ENCODE measurements at places on chromosomes 16 and 17.
A peak's percentile ranks its signal among the peaks of the same experiment; 100 is the strongest.

DNA sequence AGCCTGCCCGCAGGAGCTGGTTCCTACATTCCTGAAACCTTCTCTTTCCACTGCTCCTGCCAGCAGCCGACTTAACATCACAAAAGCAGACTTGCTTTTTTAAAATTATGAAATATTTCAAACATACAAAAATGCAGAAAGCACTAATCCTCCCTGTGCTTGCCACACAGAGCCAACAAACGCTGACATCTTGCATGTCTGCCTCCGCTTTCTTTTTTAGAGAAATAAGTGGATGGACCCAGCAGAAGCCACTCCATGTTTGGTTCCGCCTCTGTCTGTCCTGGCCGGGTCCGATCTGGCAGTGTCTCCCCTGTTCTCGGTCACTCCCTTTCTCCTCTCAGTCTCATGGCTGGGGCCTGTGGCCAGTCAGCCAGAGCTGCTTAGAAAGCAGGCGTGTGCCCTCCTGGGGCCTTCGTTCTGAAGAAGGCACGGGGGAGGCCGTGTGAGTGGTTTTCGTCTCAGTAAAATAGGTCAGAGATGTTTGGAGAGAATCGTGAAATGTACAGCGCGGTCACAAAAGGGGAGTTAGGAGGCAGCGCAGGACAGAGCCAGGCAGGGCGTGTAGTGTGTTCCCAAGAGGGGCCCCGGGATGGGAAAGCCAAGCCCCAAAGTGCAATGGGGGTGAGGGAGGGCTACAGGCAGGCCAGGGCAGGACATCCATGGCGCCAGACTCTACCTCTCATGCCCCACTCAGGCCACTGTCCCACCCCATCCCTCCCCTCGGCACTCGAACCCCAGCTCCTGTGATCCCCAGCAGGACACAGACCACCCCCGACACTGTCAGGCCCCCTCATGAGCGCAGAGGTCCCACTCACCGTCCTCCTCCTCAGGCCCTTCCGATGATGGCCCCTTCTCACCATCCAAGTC, 23.2 kb downstream of the MXRA7 start:
- no peak for DNase-seq

GRCh38 chr17:42422412-42422957, 571 bp downstream of the CAVIN1 start:
- DNase-seq = no peak

- DNase-seq = no peak
Measured at GRCh38 chr16:11009027-11009755, 64.8 kb downstream of the CLEC16A start.

GRCh38 chr16:2774161-2774891, 2.8 kb downstream of the ELOB start:
- DNase-seq = no peak

- DNase-seq = no peak
Measured at GRCh38 chr16:84557504-84557903, 53.0 kb upstream of the MEAK7 start.

- DNase-seq = no peak
Measured at GRCh38 chr17:63120406-63120805, 154.4 kb downstream of the TANC2 start.

DNA sequence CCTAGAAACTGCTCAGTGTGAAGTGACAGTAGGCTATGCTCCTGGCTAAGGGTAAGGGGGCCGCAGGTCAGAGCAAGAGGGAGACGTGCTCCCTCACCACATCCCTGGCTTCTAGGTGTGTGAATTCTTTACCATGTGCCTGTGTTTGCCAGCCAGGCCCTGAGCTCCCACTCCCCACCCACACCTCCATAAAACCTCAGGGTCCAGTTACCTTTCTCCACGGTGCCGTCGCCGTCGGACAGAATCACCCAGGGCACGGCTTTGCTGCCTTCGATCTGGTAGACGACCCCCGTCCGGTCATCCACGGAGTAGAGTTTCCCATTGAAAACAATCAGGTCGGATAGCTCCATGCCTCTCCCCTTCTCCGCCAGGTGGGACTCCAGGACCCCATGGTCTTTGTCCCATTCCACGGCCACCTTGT, 12.8 kb downstream of the CANT1 start:
- no peak for DNase-seq

DNA sequence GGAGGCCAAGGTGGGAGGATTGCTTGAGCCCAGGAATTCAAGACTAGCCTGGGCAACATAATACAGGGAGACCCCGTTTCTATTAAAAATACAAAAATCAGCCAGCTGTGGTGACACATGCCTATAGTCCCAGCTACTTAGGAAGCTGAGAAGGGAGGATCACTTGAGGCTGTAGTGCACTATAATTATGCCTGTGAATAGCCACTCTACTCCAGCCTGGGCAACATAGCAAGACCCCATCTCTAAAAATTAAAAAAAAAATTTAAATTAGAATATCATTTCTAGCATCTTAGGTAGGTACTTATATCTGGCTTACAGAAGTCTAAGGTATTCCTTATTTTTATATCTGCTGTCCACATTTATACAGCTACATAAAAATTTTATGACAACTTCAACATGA, 7.5 kb upstream of the SMG8 start:
- DNase-seq = no peak

GRCh38 chr16:62543516-62543915, 507.3 kb upstream of the CDH8 start:
- DNase-seq = no peak

GRCh38 chr16:84718-85406, 6.8 kb downstream of the MPG start:
- no peak for DNase-seq

DNA sequence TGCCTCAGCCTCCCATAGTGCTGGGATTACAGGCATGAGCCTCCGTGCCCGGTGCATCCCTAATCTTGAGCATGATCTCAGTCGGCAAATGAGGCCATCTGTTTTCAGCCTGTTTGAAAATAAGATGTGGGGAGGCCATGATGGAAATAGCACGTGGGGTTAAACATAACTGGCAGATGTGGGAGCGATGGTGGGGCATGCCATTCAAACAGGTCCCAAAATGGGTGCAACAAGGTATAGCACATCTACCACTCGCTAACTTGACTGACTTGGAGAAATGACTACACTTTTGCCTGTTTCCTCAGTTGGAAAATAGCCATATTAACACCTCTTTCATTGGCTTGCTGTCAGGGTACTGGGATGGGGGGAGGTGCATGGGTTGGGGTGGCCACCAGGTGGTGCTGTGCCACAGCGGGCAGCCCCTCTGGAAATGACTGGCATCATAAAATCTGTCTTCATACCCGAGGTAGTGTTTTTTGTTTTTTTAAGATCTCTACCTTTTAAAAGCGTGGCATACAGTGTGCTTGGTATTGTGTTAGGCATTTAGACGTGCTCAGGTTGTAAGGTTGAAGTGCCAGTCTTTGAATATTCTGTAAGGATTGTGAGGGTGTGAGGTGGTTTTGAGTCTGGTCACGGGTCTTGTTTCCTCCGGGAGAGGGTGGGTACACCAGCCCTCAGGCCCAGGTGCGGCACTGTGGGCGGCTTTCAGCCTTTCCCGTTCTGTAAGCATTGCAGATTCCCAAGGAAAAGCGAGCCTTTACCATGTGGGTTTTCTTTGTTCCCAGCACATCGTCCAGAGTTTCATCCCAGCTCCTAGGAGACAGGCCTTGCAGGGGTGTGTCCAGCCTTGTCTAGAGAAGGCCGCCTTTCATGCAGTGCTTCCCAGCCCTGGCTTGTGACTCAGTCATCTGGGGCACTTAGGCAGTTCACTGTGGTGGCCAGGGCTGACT, 2.9 kb upstream of the TTYH2 start:
- peak; percentile 50 for DNase-seq

DNA sequence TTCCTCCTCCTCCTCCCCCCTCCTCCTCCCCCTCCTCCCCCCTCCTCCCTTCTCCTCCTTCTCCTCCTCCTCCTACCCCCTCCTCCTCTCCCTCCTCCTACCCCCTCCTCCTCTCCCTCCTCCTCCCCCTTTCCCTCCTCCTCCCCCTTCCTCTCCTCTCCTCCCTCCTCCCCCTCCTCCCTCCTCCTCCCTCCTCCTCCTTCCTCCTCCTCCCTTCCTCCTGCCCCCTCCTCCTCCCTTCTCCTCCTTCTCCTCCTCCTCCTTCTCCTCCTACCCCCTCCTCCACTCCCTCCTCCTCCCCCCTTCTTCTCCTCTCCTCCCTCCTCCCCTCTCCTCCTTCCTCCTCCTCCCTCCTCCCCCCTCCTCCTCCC, 6.6 kb upstream of the PDP2 start:
- no peak for DNase-seq

- DNase-seq = peak; percentile 70
Measured at GRCh38 chr17:29617125-29617480, 5.6 kb downstream of the CORO6 start.

GRCh38 chr17:42873315-42873714, 22.3 kb downstream of the AOC3 start:
- DNase-seq = no peak

DNA sequence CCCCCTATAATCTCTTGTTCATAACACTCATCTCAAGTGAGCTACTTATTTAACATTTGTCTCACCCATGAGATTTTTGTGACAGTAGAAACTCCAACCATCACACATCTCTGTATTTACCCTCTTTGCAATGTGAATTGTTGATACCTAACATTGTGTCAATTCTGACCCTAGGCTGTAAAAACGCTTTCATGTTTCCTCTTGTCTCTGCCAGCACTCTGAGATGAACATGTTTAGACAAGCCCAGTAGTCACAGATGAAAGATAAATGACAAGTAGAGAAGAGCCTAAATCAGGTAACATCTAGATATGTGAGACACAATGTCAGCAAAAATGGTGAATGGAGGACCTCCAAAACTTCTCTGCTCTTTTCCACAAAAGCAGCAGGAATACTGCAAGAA, 1254.5 kb upstream of the GOT2 start:
- no peak for DNase-seq

- peak; percentile 74 for DNase-seq
Measured at GRCh38 chr17:66301864-66302741, at the start of gene PRKCA. Gene PRKCA, plus strand, starts transcription at chr17:66302613.

DNA sequence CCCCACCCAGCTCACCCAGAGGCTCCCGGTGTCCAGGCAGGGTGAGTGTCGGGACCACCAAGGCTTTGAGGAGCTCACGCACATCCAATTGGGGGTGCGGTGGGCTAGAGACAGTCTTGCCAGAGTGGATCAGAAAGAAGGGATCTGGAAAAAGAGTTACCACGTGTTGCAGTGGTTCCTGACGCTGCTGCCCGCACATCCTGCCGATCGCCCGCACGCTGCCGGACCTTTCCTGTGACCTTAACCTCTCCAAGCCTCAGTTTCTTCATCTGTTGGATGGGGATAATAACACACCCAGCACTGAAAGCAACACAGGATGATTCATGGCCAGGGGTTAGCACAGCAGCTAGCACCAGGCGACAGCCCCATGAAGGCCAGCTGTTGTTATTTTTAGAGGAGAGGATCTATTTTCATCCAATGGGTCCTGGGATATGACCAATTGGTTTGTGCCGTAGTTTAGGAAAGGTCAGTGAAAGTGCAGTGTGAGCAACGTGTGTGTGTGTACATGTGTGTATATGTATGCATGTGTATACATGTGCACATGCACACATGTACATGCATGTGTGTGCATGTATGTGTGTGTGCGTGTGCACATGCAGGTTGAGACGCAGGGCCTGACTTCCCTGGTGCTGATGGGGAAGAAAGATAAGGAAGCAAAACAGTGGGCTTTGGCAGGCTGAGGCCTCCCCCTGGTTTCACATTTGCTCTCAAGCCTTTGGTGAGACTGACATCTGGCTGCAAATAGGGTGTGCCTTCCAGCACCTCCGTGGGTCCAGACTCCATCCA, 2.5 kb downstream of the ITGAX start:
- no peak for DNase-seq

DNA sequence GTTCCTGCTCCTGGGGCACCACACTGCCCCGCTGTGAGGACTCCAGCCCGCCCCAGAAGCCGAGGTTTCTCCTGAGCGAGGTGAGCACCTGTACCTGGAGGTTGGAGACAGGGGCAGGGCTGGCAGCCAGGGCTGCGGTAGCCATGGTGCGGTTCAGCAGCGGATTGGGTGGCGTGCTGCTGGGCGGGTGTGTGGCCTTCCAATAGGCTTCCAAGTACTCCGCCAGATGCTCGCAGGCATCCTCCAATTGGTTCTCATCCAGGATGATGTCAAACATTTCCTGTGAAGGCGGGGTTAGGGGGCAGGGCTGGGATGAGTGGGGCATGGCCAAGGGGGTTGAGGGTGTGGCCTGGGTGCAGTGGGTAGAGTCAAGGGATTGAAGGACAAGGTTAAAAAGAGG, 11.3 kb upstream of the ARL5C start:
- DNase-seq = no peak

DNA sequence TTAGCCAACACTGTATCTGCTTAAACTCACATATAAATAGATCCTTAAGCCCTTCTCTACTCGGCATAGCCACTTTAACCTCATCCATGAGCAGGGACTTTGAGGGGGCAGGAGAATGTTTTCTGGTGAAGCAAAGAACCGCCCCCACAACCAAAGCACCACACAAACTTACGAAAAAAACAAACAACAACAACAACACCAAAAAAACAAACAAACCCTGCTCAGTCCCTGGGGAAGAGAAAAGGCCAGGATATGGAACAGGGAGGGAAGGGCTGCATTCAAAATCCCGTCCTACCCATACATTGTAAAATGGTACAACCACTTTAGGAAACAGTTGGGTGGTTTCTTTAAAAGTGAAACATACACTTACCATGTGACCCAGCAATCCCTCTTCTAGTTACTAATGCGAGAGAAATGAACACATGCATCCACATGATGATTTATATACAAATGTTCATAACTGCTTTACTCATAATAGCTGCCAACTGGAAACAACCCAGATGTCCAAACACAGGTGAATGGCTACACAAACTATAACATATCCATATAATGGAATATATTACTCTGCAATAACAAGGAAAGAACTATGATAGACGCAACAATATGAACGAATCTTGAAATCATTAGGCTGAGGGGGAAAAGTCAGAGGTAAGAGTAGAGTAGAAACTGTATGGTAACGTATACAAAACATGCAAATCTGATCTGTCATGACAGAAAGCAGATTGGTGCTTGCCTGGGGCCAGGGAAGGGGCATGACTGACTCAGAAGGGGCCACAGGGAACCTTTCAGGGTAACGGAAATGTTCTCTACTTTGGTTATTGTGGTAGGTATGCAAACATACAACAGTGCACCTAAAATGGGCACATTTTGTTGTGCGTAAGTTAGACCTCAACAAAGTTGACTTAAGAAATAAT, 37.7 kb upstream of the TOB1 start:
- peak; percentile 39 for DNase-seq

DNA sequence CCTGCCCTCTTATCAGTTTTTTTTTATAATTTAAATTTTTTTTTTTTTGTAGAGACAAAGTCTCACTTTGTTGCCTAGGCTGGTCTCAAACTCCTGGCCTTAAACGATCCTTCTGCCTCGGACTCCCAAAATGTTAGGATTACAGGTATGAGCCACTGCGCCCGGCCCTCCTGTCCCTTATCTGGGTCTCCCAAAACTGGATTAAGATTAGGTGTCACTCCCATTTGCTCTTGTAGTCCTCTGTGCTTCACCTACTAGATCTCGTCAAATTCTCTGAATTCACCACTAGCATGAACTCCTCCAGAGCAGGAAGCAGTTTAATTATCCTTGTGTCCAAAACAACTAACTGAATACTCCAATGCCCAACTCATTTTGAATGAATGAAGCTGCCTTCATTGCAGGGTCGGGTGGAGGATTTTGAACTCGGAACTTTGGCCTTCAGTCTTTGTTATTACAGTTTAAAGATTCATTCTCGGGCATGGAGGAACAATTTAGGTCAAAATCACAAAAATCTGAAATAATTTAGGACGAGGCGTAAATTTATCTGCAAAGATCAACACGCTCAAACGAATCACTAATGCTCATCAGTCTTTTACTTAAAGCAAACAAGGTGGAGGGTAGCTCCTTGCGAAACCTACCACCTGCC, 802 bp upstream of the ATXN2L start:
- no peak for DNase-seq
